ENCODE measurements at places on chromosomes 5 and 9.

DNA sequence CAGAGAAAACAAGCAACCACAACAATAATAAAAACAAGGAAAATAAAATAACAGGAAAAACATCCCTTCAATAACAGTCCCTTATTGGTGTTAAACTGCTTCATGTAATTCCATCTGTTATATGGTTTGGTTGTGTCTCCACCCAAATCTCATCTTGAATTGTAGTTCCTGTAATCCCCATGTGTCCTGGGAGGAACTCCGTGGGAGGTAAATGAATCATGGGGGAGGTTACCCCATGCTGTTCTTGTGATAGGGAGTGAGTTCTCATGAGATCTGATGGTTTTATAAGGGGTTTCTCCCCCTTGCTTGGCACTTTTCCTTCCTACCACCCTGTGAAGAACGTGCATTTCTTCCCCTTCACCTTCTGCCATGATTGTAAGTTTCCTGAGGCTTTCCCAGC lies 369.8 kb downstream of the TMEM232 start:
- no peak for DNase-seq

DNA sequence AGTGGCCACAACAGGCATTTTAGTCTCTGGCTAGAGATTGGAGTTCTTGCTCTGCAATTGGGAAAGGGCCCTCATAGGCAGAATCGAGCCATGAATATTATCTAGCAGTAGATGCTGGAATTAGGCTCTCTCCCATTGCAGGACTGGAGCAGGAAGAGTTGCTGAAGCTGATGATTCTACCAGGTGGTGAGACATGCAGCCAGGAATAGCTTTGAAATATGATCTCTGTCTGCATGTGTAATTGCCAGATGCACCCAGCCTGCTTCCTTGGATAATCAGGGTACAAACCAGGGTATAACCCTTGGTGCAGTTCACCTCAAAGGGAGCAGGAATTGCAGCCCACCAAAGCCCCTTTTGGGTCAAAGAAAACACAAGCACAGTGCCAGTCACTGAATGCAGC lies 211.4 kb upstream of the FTMT start:
- no peak for DNase-seq

DNA sequence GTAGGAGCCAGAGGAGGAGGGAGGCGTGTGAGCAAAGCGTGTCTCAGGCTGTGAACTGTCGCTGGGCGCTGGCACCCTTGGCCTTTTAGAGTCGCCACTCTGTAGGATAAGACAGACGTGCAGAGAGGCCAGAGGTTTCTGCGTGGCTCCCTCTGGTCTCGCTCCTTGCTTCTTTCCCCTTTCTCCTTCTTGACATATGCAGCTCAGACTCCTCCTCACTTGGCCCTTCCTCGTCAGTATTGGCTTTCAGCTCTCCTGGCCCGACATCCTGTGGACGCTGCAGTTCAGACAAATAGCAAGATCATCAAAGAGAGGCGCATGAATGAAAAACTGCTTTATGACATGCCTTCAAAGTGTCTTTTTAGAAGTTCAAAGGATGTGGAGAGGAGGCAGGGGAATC lies 116.8 kb upstream of the SPRY4 start:
- DNase-seq, result peak; percentile 46

DNA sequence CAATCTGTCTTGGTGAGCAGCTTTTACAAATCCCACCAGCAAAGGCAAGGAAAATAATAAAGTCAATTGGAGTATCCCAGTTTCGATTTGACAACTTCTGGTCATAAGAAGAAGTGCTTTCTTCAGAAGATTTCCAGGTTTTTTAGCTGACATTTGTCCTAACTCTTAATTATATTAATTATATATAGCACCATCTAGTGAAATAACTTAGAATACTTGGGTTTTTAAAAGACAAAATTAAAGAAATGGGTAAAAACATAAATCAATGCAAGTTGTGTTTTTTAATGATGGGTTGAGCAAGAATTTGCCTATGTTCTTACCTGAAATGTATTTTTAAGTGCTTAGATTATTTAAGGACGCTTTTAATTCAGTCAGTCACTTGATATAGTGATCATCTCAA lies 421.8 kb downstream of the ACTL7B start:
- no peak for DNase-seq

DNA sequence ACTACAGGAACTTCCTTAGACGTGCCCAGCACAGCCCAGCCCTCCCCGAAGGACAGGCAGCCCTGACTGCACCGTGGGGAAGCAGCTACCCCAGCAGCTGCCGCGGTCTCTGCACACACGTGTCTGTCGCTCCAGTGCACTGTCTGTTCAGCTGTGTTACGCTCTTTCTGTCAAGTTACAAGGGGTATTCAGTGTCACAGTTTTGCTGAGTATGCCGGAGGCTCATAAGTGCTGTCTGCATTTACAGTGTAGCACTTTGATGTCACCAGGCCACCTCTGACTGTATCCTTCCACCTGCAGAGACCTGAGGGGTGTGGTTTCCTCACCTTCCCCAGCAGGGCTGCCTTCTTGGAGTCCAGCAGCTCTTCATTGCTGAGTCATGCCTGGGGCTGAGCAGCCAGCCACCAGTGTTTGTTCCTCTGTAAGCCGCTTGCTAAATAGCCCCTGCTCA lies 126.8 kb downstream of the EHMT1 start:
- DNase-seq, result peak; percentile 60

DNA sequence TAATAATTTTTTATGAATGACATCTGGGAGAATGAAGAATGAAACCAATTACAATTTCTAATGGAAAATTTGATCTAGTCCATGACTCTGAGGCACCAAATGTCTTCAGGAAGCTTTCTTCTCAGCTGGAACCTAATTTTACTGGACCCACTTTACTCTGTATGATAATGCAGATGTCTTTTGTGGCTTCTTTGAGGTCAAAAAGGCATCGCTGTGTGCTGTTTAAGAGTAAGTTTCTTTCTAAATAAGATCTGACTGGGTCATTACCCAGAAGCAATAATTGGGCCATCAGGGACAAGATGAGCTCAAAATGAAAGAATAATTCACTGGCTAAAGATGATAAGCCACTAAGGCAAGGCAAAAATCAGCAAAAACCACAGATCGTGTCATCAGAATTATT lies 633.4 kb downstream of the PSAT1 start:
- DNase-seq, result no peak

GRCh38 chr5:168140241-168140640 lies 151.2 kb upstream of the WWC1 start:
- DNase-seq, result no peak

- no peak for DNase-seq
These were observed 23.0 kb upstream of the RBM22 start for GRCh38 chr5:150723845-150724244.

All from eye (tissue), 1 donor.